ENCODE measurements at places on chromosomes 11 and 22.

DNA sequence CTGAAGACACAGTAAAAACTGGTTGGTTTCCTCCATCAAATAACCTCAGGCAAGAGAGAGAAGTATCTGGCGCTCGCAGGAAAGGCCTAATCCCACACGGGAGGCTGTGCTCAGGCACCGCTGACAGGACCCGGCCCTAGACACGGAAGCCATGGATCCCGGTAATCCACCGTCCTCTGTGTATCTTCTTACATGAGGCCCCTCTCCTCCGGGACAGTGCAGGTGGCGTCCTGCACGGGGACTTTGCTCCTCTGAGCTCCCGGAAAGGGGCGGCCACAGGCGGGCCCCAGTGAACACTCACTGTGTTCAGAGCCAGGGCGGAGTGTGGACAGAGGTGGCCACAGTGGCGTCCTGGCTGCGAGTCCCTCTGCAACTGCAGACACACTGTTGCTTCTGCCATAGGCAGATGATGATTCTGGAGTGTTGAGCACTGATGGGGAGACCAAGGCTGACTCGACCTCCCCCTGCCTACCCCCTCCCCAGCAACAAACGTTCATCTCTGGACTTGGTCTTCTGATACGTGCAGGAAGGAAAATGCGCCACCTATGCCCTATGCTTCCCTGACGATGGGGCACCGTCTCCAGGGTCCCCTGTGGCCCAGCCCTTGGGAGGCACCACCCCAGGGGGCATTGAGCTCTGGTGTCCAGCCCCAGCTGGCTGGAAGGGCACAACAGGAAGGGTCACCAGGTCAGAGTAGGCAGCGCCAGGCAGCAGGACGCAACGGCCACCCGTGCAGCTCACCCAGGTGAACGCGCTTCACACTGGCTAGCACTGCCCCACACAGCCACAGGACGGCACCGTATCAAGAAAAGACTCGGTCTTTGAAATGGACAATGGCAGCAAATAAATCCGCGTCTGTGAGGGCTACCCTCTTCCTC is 95.7 kb downstream of the TRMU start:
- DNase-seq, result no peak

DNA sequence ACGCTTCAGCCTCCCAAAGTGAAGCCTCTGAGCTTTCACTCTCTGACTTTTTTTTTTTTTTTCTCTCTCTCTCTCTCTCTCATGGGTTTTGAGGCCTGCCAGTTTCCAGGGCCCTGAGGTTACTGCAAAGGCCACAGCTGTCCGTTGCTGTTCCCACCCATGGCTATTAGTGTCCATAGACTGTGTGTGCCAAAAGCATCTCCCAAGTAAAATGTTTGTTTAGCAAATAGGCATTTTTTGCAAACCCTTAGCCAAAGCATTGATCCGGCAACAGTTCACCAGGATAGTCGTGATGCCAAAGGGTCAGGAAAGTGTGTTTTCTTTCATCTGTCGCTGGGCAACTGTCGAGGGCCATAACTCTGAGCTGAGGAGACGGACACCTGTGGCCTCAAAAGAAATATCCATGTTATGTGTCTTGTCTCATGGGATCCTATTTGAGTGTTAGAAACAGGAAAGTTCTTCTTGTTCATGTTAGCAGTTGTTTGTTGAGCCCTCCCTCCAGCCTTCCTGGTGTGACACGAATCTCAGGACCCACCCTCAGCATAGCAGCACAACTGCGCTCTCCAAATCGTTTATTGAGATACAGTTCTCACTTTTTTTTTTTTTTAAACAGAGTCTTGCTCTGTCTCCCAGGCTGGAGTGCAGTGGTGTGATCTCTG is 18.4 kb downstream of the FADS2 start:
- DNase-seq, result no peak

DNA sequence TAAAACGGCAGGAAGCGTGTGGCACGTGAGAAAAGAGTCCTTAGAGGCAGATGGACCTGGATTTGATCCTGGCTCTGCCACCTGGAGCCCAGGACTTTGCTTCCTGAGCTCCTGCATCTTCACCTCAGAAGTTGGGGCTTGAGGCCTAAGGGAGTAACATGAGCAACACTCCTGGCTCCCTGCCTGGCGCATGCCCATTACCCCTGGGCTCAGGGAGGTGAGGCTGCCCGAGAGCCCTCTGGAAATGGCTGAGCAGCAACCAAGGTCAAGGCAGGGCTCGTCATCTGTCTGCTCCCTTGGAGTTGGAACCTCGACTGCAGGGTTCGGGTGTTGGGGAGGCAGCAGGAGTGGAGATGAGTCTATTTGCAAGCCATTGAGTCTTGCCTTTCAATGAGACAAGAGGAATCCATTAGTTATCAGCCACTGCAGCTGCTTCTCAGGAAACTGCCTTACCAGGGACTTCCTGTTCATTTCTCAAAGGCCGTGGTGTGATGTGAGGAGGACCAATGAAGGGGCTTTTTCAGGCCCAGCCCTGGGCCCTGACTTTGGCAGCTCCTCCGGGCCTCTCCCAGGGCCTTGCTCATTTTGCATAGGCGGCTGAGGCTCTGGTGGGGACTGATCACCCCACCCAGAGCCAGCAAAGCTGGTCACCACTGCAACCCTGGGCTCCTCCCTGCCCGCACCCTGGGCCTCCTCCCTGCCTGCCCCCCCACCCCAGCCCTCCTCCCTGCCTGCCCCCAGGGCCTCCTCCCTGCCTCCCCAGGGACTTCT is 6.4 kb downstream of the FADS2 start:
- DNase-seq, result peak; percentile 90

GRCh38 chr11:104609311-104610085 is 288.8 kb downstream of the CASP12 start:
- peak; percentile 56 for DNase-seq

DNA sequence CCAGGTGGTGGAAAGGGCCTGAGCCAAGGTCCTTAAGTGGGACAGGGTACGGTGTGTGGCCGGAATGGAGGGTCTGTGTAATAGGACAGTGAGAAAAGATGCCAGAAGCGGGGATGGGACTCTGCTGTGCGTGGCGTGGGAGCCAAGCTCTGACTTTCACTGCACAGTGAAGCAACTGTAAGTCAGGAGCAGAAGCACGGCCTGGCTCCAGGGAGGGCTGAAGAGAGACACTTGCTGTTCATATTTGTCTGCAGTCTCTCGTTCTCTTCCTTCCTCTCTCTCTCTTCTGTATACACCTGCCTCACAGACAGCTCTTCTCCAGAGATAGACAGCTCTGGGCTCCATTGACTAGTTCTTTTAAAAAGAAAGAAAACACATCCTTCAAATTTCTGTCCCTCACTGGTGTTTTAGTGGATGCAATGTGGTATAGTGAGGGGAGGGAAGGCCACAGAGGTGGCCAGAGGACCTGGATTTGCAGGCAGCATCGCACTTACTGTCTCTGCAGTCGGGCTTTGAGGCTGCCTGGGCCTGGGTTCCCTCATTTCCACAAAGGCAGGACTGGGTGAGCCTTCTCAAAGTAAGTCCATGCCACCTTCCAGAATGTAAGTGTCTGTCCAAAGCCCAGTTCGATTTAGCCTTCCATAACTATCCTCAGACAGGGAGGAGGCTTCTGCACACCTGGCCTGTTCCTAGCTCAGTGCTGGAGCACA is 2.1 kb downstream of the IL17RA start:
- peak; percentile 55 for DNase-seq

GRCh38 chr11:9462172-9462799 is 1.5 kb downstream of the ZNF143 start:
- no peak for DNase-seq

- no peak for DNase-seq
Observed at GRCh38 chr11:68411501-68411991, 49.0 kb upstream of the PPP6R3 start.

DNA sequence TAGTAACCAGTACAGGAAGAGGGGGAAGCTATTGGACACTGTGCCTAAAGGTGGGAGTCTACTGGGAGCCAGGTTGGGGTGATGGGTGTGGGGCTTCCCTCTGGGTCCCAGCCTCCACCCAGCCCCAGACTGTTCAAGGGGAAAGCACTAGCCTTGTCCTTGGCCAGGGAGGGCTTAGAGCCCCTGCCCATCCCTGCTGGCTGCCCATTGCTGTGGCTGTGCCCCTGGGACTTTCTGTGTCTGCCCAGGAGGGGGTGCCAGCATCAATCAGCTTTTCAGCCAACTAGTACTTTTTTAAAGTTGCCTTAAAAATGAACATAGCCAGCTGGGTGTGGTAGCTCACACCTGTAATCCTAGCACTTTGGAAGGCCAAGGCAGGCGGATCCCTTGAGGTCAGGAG is 19.9 kb downstream of the INCENP start:
- DNase-seq, result no peak

DNA sequence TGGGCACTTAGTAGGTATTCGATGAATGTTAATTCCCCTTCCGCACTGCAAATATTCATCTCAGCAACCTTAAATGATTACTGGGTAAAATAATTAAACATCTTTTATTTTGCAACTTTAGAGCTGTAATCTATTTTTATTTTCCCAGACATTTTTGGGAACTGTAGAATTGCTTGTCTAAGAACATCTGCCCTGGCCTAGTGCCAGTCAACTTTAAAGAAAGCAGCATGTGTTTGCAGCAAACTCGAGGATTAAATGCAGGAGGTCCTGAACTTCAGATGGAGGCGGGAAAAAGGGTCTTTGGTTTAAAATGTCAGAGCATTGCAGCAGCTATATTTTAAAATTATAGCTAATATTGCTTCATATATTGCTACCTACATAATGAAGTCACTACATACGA is 190.0 kb downstream of the PGR start:
- DNase-seq, result no peak

DNA sequence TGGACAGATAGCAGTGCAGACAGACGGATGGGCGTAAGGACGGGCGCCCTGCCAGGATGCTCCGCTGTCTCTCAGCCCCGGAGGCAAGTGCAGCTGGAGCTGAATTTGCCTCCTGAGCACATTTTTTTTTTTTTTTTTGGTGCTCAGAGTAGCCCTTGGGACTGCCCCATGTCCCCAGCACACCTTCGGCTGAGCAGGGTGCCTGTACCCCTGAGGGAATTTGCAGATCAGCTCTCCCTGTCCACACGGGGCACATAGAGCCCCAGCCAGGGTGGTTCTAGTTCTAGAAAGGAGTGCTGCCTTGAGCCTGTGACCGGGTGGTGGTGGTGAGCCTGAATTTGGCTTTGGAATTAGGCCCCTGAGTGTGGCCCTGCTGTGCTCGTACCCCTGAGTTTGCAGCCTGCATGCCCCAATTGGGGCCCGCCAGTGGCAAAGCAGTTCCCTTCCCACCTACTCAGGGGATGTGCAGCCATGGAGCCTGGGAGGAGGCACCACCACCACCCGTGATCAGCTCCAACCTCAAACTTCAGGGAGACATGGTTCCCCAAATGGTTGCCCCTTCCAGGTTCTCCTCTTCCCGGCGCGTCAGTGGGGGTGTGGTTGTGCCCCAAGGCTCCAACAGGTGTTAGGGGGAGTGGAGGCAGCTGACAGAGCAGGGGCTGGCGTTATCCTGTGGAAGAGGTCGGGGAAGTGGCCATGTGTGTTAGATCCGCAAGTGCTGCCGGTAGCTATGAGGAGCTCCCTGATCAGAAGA is 1232.7 kb downstream of the BRD1 start:
- no peak for DNase-seq

DNA sequence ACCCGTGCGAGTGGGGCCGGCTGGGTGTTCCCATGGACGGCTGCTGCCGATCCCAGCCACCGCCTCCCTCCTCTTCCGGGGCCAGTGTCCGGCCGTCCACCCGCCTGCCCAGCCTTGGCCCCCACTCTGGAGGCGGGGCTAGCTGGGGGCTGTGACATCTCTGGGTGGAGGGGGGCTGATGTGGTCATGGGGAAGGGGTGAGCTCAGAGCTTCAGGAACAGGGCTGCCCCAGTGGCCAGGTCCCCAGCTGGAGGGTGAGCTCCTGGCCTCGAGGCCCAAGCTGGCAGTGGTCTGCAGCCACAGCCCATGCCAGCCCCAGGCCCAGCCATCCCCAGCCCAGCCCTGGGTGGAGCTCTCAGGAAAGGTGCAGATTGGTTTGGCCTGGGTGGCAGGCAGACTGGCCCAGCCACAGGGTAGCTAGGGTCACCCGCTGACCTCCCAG is 2.7 kb downstream of the INS start:
- DNase-seq, result no peak

- no peak for DNase-seq
Observed at GRCh38 chr22:21690401-21690801, 24.6 kb downstream of the PPIL2 start.

DNA sequence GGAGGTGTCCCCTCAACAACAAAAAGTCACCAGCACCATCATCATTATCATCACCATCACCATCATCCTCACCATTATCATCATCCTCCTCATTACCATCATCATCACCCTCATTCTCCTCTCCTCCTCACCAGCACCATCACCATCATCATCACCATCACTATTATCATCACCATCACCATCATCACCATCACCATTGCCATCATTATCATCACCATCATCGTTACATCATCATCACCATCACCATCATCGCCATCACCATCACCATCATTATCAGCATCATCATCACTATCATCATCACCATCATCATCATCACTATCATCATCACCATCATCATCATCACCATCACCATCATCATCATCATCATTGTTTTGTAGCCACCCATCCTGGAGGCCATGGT is 212.6 kb downstream of the MN1 start:
- DNase-seq, result no peak

DNA sequence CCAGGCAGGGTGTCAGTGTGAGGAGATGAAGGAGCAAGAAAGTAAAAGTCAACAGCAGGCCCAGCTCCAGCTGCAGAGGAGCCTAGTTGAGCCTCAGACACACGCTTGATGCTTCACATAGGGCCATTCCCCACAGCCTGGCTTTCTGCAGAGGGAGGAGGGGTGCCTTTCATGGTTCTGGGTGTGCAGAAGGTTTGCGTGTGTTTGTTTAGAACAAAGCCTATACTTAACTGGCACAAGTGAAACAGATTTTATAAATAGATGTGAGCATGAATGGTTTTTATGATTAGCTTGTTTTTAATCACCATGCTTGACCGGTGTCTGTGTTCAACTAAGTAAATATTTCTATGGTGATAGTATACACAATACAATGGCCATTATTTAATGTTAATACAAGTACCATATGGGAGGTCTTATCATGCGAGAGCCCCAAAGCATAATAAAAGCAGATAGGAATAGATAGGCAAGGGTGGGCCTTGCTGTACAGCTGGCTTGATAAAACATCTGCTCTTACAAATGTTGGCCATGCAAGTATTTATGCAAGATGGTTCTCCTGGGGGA is 290.2 kb downstream of the ETS1 start:
- DNase-seq, result no peak

- peak; percentile 51 for DNase-seq
Observed at GRCh38 chr11:132126973-132127899, 756.8 kb downstream of the NTM start.

- DNase-seq, result no peak
Observed at GRCh38 chr11:67002297-67002913, 20.5 kb upstream of the SYT12 start.

GRCh38 chr11:121418625-121419114 is 33.4 kb upstream of the SORL1 start:
- DNase-seq, result peak; percentile 90

GRCh38 chr11:15674756-15675155 is 560.0 kb downstream of the INSC start:
- DNase-seq, result no peak

DNA sequence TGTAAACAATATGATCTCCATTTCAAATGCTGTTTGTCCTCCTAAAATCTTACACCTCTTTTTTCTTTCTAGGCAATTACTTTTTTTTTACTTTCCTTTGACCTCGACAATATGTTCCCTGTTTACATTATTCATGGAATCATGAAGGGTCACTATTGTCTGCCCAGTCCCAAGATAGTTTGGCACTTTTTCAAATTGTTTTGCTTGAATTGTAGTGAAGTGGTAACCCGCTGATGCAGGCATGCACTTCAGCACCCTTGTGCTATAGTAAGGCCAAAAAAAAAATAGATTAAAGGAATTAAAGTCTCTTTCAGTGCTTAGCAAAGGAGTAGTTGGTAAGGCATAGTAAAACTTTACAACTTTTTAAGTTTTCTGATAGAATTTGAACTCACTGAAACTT is 90.9 kb downstream of the PAX6 start:
- no peak for DNase-seq
